ENCODE measurements at places on chromosomes 5 and 9.

GRCh38 chr5:110323357-110323756 lies 403.1 kb downstream of the TMEM232 start:
- DNase-seq, result no peak

DNA sequence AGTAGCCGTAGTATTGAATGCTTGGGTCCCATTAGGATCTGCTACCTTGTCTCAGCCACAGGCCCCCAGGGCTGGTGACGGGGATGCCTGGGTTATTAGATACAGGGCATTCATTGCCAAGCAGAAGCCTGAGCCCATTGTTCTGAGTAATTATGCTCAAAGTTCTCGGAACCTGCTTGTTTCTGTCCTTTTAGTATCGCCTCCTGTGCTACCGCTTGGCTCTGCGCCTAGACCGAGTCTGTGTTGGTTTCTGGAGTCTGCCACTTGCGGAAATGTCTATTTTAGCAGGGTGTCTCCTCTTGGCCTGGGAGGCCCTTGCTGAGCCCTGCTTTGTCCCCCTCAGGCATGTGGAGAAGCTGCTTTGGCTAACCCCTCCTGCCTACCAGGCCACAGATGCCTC lies 506.1 kb downstream of the BNC2 start:
- no peak for DNase-seq

GRCh38 chr5:121144764-121145163 lies 680.7 kb downstream of the PRR16 start:
- no peak for DNase-seq

DNA sequence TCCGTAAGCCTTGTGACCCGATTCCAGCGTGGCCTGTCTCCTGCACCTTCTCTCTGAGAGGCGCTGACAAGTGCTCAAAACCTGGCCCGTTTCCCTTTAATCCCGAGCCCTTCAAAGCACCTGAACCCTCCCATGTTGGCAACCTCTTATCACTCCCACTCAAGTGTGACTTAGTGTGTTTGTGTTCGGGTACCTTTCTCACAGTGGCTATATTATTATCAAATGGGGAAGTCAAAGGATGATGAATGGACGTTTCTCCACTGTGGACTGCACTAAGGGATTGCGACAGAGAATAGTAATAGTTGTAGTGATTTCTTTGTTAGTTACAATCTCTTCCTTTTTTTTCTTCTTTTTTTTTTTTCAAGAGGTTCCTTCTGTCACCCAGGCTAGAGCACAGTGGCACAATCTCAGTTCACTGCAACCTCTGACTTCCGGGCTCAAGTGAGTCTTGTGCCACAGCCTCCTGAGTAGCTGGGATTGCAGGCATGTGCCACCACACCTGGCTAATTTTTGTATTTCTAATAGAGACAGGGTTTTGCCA lies 65.4 kb upstream of the TNFSF8 start:
- DNase-seq, result no peak

- DNase-seq, result no peak
These were observed 70.4 kb downstream of the MUSK start for GRCh38 chr9:110738982-110739381.

- peak; percentile 41 for DNase-seq
These were observed 1.9 kb downstream of the FRMD3 start for GRCh38 chr9:83536332-83536731.

DNA sequence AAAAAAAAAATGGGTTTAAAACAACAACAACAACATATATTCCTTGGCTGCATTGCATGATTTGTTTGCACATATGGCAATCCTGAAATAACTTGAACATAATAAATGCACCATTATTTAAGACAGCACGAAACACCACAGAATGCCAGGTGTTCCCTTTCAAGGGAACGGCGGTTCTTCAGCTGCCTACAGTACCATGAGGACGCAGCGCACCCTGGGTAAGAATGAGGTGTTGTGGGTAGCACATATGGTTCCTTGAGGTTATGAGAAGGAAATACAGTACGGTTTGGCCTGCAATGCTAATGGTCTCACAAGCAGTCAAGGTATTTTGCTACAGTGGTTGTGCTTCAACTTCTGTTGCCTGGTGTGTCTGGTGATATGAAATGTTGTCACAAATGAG lies 174.8 kb downstream of the SLC12A2 start:
- DNase-seq, result no peak
